Kidney glomerular epithelial cell (primary cell): ENCODE measurements at places on chromosomes 4 and X.

- no peak for DNase-seq
These were observed 452.3 kb downstream of the IL1RAPL1 start for GRCh38 chrX:29039501-29039900.

DNA sequence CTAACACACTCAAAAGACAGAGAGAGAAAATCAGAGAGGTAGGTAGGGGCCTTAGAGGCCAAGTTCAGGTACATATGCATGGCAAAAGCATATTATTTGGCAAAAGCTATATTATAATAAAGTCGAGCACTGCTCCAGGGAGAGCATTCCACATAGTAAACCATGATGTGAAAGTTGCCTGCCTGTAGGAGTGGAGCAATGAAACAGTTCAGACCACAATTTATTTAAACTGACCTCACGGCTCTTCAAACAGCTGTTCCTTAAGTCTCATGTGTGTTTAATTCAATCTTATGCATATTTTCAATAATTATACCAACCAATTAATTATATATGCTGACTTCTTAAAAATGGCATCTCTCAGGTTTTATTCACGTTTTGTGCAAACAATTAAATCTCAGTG, 3.3 kb downstream of the RFC1 start:
- DNase-seq, result no peak

GRCh38 chrX:1388651-1389050, 3.3 kb downstream of the SLC25A6 start:
- DNase-seq, result no peak

- no peak for DNase-seq
These were observed 10.0 kb downstream of the TMEM164 start for GRCh38 chrX:110012818-110013485.

- no peak for DNase-seq
These were observed 56.7 kb downstream of the SPINK2 start for GRCh38 chr4:56764775-56765174.

DNA sequence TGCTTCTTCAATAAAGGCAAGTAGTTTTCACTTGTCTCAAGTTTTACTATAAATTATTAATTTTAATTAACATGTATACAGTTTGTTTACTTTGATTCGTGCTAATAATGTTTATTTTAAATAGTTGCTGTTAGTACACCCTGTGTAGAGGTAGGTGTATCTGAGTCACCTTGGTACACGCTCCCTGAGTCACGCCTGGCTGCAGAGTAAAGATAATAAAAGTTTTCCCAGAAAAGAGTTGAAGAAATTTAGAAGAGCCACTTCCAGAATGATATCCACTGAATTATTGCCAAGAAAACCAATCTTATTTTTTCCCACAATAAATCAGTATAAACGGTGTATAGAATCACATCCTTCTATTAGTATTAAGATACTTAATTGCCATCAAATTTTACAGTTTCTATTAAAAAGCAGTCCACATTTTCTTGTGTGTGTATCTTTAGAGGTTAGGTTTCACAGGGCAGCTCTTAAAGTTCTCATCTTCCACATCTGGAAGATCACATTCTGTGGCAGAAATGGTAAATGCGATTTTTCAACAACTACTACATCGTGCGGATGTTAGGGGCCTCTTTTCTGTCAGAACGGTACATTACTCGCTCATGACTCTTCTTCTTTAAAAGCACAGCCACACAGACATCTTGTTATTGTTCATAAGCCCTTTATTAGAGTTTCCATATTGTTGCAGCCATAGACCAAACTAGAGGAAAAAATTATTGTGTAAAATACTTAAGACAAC, 55.4 kb downstream of the HADH start:
- peak; percentile 39 for DNase-seq

DNA sequence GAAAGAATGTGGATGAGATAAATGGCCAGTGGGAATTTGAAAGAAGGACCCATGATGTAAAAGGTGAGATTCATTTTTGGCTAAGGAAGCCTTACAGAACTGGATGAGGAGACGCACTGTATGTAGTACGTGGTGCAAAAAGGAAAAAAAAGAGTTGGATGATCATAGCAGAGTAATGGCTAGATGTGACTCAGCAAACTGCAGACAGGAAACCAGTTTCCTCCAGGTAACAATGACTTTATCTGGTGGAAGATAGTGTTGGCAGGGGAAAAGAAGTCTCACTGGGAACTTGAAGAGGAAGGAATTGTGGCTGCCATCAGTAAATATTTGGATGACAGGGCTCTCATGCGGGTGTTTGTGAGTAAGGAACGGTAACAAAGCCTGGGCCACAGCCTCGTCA, 243.2 kb downstream of the CPE start:
- no peak for DNase-seq

GRCh38 chr4:183391204-183391603, 53.2 kb upstream of the CDKN2AIP start:
- DNase-seq, result no peak

- no peak for DNase-seq
These were observed 27.6 kb downstream of the ARSD start for GRCh38 chrX:2901367-2902036.

DNA sequence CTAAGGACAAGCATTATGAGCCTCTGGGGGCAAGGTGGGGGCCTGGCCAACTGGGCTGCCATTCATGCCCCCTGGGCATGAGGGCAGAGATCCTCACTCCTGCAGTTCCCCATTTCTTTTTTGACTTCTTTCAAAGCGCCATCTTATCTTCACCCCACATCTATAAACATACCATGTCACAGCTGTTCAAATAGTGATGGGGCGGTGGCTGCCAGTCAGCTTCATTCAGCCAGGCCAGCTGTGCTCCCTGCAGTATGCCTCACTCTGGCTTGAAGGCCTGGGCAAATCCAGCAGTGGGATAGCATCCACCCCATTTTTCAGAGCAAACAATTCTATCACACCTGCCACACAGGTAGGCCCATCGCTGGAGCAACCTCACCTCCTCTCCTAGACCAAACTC, 85.5 kb downstream of the NHSL2 start:
- no peak for DNase-seq

DNA sequence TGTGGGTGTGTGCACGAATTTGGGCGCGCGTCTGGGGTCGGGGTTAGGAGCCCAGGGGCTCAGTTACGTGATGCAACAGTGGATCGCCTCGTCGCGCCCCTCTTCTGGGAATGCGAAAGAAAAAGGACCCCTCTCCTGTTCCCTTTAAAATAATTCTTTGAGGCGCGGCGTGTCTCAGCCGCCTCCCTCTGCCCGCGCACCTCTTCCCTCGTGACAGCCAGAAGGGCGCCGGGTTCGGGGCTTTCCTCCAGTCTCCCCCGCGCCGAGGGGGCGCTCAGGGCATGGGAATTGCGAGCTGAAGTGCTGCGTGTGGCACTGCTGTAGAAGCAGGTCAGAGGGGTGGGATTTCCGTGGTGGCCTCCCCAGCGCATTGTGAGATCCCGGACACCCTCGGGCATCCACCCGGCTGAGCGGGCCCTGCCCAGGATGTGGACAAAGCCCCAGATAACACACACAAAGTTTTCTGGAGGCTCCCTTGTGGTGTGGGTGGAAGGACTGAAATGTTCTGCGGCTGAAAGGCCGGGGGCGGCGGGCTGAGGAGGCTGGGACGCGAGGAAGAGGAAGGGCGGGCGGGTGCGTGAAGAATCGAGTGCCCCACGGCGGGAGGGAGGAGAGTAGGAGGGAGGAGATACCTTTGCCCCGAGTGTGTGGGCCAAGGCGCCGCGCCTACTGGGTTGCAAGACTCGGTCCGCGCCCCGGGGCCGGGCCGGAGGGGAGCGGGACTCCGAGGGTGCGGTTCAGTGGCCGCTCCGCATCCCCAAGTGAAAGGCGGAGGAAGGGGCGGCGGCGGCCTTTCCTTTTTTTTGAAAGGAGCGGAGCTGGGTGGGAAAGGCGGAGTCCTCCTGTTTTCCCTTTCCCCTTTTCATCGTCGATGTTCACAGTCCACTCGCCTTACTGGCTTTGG, 752 bp downstream of the SEPTIN11 start:
- peak; percentile 30 for DNase-seq

DNA sequence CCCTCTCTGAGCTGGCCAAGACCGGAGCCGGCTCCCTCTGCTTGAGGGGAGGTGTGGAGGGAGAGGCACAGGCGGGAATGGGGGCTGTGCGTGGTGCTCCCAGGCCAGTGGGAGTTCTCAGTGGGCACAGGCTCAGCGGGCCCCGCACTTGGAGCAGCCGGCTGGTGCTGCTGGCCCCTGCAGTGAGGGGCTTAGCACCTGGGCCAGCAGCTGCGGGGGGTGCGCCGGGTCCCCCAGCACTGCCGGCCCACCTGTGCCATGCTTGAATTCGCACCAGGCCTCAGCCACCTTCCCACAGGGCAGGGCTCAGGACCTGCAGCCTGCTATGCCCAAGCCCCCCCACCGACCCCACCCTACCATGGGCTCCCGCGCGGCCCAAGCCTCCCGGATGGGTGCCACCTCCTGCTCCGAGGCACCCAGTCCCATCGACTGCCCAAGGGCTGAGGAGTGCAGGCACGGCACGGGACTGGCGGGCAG, 602.5 kb downstream of the KCTD8 start:
- no peak for DNase-seq

DNA sequence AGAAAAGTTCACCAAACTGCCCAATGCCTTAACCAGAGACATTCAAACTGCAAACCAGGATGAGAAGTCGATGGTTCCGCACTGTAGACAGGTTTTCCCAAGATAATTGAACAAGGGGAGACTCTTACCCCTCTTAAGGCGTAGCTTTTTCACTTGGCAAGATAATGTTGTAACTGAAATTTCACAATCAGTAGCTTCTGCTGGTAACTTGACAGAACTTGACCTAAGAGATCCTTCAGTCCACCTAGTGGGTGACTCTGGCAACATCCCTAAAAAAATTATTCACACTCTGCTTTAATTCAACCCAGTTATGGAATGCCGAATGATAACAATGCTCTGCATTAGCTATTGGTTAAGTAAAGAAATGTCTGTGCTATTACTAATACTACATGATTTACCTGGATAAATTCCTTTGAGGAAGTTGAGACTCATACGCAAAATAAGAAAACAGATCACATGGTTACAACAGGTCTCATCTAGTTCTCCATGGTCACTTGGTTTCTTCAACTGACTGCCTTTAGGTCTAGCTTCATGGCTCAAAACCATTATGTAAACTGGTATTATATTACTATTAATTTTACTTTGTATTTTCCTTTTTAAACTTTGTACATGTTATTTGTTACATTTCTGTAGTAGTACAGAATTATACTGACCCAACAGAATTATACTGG, 9.1 kb downstream of the ELF2 start:
- peak; percentile 81 for DNase-seq

- DNase-seq, result no peak
These were observed 147.1 kb downstream of the NHS start for GRCh38 chrX:17521871-17522693.

GRCh38 chr4:118367872-118368271, 15.1 kb upstream of the PRSS12 start:
- DNase-seq, result no peak
